ENCODE measurements at places on chromosomes 2 and 18.

DNA sequence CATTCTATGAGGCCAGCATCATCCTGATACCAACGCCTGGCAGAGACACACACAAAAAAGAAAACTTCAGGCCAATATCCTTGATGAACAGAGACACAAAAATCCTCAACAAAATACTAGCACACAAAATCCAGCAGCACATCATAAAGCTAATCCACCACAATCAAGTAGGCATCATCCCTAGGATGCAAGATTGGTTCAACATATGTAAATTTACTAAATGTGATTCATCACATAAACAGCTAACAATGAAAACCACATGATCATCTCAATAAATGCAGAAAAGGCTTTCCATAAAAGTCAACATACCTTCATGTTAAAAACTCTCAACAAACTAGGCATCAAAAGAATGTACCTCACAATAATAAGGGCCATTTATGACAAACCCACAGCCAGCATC is 65.3 kb downstream of the WDPCP start:
- peak; percentile 22 for DNase-seq

- no peak for DNase-seq
Observed at GRCh38 chr2:8638327-8638726, 43.5 kb upstream of the ID2 start.

- DNase-seq = no peak
Observed at GRCh38 chr18:58462975-58463374, 165.9 kb downstream of the ALPK2 start.

DNA sequence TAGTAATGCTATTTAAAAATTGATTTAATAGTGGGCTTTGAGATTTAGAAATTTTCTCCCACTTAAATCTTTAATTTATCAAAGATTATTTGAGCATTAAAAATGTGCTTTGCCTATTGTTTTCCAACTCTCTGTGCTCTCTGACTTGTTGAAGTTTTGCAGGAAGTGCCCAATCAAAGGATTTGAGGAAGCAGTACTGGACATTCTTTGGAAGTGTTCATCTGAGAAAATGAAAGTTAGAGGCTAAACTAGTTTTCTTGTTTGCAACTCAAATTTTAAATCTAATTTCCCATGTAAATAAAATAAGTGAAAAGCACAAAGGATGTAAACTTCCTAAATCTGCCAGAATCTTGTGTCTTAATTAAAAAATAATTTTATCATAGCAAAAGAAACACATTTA is 89.1 kb downstream of the CAMKMT start:
- DNase-seq = no peak

GRCh38 chr2:8478471-8478793 is 203.4 kb upstream of the ID2 start:
- no peak for DNase-seq

DNA sequence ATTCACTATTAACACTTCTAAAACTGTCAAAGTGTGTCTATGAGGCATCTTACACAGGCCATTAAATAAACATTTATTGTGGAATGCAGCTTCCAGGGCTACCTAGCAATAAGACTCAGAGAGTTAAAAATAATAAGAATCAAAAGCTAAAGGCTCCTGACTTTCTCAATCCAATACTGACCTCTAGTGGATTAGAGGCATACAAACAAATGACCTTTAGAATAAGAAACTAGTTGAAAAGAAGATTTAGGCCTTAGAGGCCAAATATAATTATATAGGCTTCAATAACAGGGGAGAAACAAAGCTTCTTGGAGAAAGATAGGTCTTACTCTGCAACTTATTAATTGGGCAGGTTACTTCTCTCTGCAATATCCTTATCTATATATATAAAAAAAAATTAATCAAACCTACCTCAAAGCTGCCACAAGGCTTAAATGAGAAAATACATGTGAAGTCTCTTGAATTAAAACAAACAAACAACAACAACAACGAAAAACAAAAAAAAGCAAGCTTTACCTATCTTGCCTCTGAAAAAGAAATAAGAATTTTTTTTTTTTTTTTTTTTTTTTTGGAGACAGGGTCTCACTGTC is 246.1 kb downstream of the EXOC6B start:
- peak; percentile 70 for DNase-seq

- DNase-seq = no peak
Observed at GRCh38 chr2:60297296-60298005, 256.0 kb downstream of the BCL11A start.

GRCh38 chr2:166361351-166362153 is 14.2 kb downstream of the SCN9A start:
- DNase-seq = peak; percentile 41

GRCh38 chr18:63210521-63210920 is 109.0 kb downstream of the BCL2 start:
- DNase-seq = no peak

DNA sequence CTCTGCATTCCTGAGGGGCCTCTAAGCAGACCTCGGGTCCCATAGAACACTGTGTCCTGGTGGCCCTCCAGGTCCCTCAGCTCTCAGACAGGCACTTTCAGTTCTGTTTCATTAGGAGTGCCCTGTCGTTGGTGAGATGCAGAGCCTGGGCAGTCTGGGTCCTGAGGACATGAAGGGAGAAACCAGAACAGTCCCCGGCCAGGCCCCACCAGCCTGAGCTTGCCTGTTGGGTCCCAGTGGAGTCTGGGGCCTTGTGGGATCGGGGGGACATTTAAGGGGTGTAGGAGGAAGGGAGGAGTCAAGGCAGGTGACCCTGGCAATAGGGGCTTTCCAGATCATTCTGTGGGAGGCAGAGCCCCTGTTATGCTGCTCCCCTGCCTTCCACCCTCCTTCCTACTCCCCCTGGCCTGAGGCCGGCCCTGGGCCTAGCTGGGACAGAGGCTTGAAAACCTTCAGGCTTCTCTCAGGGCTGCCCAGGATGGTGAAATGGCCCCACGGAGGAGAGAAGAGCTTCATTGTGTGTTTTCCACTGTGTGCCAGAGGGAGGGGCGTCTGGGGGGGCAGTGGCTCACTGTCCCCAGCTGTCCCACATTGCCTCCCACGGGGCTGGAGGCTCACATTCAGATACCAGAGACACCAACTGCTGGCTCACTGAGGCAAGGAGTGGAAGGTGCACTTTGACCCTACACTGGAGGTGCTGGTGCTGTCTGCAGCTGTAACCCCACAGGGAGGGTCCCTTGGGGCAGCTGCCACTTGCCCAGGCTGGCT is 26.6 kb upstream of the CATIP start:
- DNase-seq = no peak

GRCh38 chr2:69693059-69693774 is 48.7 kb upstream of the ANXA4 start:
- DNase-seq = no peak

GRCh38 chr2:54983345-54984220 is 66.7 kb downstream of the RTN4 start:
- DNase-seq = peak; percentile 54

- DNase-seq = no peak
Observed at GRCh38 chr2:164766954-164767320, 74.7 kb downstream of the COBLL1 start.

DNA sequence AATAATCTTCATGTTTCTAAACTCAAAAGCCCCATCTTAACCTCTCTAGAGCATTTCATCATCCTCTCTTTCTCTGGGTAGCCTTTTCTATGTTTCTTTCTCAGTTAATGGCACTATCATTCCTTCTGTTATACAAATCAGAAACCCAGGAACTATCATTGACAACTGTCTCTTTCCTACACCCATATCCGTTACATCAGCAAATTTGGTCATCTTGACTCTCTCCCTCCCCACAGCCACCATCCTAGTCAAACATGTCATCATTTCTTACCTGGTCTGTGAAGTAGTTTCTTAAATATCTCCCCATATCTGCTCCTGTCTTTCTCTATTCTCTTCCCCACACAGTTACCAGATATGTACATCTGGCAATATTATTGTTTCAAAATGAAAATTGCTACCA is 62.8 kb downstream of the THSD7B start:
- no peak for DNase-seq

DNA sequence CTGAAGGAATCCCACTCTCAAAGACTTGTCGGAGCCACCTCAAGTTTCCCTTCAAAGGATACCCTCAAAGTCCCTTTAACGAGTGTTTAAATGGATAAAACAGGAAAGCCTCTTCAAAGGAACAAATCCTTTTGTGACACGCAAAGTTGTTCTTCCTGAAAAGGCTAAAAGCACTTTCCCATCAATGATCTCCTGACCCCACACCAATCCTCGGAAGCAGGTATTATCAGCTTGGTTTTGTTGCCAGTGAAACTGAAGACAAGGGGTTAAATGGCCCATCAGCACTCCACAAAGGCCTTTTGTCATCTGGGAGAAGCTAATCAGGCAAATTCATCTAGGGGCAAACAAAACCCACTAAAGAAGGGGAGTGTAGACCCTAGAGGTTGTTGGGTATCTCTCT is 418.0 kb upstream of the ID2 start:
- no peak for DNase-seq

DNA sequence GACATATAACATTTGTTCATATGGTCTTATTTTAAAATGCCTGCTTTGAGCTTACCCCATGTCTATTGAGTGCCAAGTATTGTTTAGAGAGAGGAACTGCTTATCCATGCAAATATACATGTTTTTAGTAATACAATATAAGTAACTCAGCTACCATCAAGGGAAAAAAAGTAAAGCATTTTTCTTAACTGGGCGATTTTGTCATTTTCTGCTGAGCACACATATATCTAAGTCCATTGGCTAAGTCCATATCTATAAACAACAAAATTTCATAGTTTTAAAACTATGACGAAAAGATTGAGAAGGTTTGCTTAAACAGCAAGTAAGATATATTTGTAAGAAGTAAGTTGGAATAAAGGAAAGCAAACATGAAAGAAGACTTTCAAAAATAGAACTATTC is 82.7 kb downstream of the CALCRL start:
- no peak for DNase-seq

DNA sequence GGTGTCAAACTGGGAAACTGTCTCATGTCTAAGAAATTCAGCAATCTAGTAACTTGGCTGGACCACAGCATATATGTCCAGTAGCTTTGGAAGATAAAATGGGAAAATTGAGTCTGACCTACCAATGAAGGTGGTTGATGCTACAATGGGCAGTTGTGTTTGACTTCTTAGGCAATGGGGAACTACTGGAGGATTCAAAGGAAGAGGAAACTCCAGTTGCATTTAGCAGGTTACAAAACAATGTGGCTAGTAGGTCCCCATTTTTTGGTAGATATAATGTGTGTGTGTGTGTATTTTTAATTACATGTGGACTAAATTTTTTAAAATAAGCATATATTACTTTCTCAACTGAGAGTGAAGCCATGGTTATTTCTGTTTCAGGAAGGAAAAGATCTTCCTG is 427.7 kb downstream of the NBAS start:
- no peak for DNase-seq

- no peak for DNase-seq
Observed at GRCh38 chr2:86140969-86141392, 34.9 kb downstream of the PTCD3 start.

GRCh38 chr18:50662177-50662576 is 102.3 kb downstream of the MAPK4 start:
- no peak for DNase-seq

- peak; percentile 78 for DNase-seq
Observed at GRCh38 chr18:59249199-59249774, 24.0 kb downstream of the RAX start.

GRCh38 chr18:12580630-12581342 is 77.1 kb downstream of the SPIRE1 start:
- no peak for DNase-seq

GRCh38 chr2:170518911-170519310 is 196.2 kb upstream of the SP5 start:
- DNase-seq = no peak

GRCh38 chr2:134170294-134170693 is 83.6 kb upstream of the MGAT5 start:
- DNase-seq = no peak

DNA sequence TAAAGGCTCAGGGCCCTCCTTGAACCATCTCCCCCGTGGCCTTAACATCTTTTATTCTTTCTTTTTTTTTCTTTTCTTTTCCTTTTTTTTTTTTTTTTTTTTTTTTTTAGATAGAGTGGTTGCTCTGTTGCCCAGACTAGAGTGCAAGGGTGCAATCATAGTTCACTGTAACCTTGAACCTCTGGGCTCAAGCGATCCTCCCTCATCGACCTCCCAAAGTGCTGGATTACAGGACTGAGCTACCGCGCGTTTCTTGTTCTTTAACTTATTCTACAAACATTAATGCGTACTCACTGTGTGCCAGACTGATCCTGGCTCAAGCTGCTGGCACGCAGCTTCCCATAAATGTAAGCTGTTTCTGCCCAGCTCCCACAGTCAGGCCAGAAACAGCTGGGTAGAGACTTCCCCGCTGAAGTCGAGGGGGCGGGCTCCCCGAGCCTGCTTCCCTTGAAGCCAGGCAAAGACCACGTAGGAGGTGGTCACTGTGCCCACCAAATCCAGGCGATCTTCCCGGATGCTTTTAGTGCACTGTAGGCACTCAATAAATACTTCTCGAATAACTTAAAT is 29.2 kb upstream of the ATP6V1B1 start:
- no peak for DNase-seq

- DNase-seq = no peak
Observed at GRCh38 chr2:227335713-227336112, 10.7 kb downstream of the MFF start.

DNA sequence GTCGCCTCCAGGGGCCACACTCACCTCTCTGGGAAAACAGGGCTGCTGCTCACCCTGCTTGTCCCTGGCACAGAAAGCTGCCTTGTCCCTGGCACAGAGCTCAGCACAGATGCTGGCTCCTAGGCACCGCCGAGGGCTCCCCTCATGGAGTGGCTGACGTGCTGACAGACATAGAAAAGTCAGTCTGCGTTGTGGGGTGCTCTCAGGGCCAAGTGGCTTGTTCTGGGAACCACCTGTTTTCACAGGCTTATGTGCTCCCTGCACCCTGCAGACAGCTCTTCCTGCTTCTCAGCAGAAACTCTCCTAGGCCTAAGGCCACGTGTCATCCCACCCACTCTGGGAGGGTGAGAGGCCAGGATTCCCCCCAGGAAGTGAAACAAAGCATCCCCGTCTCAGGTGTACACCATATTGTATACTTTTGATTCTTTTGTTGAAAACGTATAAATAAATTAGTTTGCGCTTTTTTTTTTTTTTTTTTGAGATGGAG is 84.7 kb upstream of the TMEM200C start:
- DNase-seq = no peak

DNA sequence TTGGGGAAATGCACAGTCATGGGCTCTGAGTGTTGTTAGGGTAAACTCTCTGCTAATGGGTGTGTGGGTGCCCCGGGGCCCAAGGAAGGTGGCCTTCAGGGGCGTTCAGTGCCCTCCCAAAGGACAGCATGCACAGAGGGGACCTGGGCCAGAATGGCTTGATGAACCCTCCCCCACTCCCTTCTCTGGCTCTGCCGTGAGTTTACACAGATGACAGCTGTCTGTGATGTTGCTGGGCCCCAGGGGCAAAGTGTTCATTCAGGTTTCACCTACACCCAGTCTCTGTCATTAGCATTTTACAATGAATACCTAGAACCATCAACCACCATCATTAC is 3.2 kb downstream of the NPPC start:
- no peak for DNase-seq

DNA sequence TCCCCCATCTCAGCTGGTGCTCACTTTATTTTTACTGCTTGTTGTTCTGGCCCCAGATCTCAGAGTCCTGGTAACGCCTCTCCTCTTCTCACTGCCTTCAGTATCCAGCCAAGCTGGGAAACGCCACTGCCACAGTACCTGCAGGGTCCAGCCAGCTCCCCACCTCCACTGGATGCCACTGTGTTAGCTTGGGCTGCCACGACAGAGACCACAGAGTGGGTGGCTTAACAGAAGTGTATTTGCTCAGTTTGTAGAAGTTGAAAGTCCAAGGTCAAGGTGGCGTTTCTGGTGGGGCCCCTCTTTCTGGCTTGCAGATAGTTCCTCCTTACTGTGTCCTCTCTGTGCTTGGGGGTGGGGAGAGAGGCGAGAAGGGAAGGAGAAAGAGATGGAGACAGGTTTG is 107.1 kb downstream of the AGAP1 start:
- DNase-seq = no peak

Measured in fibroblast of skin of back (primary cell).